ENCODE measurements at places on chromosomes 1 and 21.

GRCh38 chr1:39925721-39926342, 24.1 kb upstream of the MYCL start:
- no peak for DNase-seq

GRCh38 chr1:179803104-179803503, 60.0 kb downstream of the FAM163A start:
- DNase-seq, result no peak

- peak; percentile 11 for DNase-seq
Observed at GRCh38 chr1:170593173-170594011, 61.4 kb downstream of the GORAB start.

- no peak for DNase-seq
Observed at GRCh38 chr1:98669355-98670296, 8.1 kb downstream of the SNX7 start.

DNA sequence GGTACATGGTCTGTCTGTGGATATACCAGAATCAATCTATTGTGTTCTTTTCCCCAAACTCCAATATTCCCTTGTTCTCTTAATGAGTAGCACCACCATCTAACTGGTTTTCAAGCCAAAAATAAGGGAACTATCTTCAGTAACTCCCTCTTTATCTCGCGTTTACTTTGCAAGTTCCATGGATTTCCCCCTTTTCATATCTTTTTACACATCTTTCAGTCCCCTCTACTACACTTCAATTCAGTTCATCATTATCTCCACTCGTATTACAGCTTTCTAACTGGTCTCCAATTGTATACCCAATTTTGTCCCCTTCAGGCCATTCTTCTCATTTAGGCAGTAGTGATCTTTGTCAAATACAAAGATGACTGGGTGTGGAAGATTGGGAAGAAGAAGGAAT, 4.1 kb upstream of the TMCO1 start:
- DNase-seq, result no peak

DNA sequence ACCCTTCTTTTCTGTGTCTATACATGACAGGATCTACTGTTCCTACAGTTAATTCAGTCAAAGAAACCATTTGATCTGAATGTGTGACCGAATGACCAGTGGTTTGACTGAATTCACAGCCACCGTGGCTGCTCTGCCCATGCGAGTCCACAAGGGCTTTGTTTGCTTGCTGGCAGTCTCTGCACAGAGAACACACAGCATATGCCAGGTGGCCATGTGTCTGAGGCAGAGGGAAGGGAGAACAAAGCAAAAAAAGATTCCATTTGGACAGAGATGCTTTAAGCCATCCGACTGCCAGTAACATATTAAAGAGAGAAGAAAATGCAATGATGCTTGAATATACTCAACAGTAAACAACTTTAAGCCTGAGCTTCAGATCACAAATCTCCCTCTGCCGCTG, 737.8 kb upstream of the CXADR start:
- DNase-seq, result no peak

GRCh38 chr1:155226910-155227260, 18.4 kb downstream of the MTX1 start:
- peak; percentile 70 for DNase-seq
